Islet precursor cell (in vitro differentiated cells): ENCODE measurements at places on chromosomes 7 and 10.
A peak's percentile ranks its signal among the peaks of the same experiment; 100 is the strongest.

GRCh38 chr7:87416682-87417587 lies 58.5 kb downstream of the ABCB4 start:
- peak; percentile 62 for DNase-seq

GRCh38 chr7:124761164-124761715 lies 4.4 kb downstream of the GPR37 start:
- no peak for DNase-seq

- peak; percentile 71 for DNase-seq
These were observed 4.9 kb downstream of the PKD2L1 start for GRCh38 chr10:100325158-100325557.

GRCh38 chr10:84329196-84329611 lies 815 bp downstream of the CCSER2 start:
- DNase-seq, result peak; percentile 72

- DNase-seq, result no peak
These were observed 247.5 kb upstream of the GALNT17 start for GRCh38 chr7:70884440-70884764.
